ENCODE measurements at places on chromosomes 4 and X. TPM values are rescaled to one million over a fixed set of nuclear protein-coding genes. Genes with fewer than 3 reads are reported as not detected.

RBM46 gene
- total RNA-seq: not detected

DNA sequence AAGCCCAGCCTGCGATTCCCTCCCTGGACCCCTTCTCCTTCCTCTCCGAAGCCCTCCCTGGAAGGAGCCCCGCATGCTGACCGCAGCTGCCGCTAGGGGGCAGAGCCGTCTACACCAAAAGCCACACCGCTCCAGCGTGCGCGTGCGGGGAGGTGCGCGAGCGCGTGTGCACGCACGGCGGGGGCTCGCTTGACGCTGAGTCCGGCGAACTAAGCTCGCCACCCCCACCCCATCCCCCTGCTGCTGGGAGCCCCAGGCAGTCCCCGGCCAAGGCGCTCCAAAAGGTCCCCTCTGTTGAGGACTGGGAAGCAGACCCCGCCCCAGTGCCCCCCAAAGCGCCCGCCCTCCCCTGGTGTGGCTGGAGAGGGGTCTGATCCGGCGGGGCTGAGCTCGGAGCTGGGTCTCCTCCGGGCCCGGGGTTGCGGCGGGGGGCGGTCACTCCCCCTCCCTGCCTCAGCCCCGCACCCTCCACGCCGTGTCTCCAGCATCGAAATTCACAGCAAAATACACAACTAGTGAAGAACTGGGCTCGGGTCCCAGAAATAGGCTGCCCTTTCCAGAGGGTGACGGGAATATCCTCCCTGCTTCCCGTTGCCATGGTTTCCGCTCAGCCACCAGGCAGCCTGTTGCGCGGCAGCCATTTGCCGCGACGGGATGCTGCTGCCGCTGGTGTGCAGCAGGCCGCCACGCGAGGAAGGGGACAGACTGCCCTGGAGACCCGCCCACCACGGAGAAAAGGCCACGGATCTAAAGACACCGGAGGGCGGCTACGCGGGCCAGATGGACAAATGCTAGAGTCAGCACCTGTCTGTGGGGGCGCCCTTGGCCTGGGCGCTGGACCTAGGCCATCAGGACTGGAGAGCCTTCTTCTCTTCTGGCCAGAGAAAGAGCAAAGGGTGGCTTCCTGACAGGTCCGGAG, 11.2 kb upstream of the CCNQ start:
- DNase-seq: peak; percentile 22

DNA sequence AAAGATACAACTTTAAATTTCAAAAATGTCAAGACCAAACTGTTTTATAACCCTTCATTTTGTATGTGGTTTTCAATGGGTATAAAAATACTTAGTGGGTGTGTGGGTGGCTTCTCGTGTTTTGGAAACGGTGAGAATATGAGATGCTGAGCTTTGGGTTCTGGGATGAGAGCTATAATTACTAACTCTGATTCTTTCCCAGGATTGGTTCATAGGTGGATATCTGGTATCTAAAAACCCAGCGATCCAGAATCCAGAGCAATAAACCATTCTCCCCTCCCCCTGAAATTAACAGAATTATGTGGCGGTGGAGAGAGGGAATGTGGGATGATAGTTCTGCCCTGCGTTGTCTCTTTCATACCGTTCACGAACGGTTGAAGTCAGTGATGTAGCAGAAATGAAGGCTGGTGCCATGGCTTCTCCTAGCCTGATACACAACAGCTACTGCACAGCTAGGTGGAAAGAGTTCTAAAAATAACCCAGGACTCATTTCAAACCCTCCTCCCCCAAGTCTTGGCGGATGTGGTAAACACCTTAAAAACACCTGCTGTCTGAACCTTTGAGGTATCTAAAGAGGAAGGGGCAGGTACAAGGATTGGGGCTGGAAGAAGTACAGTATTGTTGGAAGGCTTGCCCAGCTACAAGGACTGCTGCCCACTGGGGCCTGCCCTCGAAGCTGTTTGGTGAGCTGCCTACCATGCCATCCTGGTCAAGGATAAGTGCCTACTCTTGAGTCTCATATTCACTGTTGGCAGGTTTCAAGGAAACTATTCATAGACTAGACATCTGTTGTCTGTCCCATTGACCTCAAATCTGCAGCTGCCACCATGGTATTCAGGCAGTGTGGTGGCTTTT, 44.5 kb downstream of the SEPTIN11 start:
- DNase-seq: no peak

P2RY10 gene
- total RNA-seq: not detected

TREX2 gene
- total RNA-seq: 0.73 TPM

ANOS1 gene
- 1.2 TPM for total RNA-seq

DNA sequence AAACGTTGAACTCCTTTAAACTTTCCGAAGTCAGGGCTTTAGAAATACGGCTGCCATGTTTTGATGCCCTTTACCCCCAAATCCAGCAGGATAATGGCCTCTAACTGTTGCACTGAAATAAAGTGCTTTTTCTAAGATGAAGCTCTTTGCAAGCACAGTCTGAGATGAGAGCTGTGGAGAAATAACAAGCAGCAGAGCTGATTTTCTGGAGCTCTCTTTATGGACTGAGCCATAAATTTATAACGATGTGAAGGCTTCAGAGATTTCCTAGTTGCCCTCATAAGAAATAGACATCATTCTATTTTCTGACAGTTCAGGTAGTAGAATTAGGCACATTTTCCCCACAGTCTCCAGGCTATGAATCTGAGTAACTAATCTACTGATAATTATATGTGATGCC, 567.3 kb downstream of the PDHA2 start:
- DNase-seq: no peak

ENAM gene
- total RNA-seq: not detected

DNA sequence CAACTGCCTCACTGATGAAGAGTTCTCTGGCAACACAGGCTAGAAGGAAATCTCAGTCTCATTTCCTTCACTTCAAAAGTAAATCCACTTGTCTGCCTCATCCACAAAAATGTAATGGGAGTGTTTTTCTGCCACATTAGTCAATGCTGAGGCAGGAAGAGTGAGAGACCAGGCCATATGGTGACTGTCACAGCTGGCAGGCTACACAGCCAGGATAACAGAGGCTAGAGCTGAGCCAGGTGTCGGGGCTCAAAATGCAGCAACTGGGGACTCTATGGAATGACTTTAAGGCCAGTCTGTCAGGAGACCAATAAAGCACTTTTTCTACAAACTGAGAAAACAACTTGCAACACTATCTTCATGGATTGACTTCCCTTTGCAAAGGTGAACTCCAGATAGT, 204.2 kb downstream of the GPC3 start:
- DNase-seq: no peak

DNA sequence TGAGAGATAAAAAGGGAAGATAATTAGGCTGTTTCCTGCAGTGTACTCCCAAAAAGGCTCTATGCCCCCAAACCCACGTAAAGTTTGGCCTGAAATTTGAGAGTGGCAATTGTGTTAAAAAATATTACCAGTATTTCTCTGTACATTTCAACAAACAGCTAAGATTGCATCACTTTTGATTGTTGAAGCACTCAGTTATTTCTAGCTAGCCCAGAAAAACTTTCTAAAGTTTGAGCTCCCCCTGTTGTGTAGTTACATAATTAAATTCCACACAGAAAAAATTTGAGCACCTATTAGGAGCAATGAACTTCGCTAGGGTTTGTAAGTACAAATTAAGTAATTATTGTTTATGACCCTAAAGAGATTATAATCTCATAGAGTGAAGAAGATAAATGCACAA, 109.4 kb downstream of the DLG3 start:
- no peak for DNase-seq

GRCh38 chr4:115873048-115873447, 759.6 kb upstream of the NDST4 start:
- no peak for DNase-seq

GRCh38 chr4:70704215-70704930, 16.0 kb downstream of the UTP3 start:
- peak; percentile 43 for DNase-seq

- DNase-seq: no peak
These were observed 265.9 kb downstream of the ADAMTS3 start for GRCh38 chr4:72302981-72303704.

DNA sequence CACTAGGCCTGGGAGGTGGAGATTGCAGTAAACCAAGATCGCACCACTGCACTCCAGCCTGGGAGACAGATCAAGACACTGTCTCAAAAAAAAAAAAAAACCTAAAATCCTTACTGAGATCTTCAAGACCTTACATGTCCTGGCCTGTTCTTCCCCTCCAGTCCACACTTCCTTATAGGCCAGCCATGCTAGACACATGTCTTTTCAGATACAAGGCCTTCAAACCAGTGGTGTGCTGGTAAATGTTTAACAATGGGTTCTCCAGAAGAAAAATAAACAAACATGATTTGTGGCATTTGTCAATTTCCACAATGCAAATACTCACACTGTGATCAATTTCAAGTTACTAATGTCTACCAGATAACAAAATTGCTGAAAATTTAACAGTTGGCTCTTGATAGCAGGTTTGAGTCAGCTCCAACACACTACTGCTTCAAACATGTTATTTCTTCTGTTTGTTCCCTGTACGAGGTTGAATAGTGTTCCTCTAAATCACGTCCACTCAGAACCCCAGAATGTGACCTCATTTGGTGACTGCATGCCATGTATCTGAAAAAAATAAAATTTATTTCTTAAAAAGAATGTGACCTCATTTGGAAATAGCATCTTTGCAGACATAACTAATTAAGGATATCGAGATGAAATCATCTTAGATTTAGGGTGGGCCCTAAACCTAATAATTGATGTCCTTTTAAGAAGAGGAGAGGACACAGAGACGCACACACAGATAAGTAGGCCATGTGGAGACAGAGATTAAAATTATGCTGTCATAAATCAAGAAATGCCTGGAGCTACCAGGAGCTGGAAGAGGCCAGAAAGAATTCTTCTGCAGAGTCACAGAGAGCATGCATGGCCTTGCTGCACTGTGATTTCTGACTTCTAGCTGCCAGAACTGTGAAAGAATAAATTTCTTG, 144.4 kb downstream of the ZNF674 start:
- no peak for DNase-seq

DNA sequence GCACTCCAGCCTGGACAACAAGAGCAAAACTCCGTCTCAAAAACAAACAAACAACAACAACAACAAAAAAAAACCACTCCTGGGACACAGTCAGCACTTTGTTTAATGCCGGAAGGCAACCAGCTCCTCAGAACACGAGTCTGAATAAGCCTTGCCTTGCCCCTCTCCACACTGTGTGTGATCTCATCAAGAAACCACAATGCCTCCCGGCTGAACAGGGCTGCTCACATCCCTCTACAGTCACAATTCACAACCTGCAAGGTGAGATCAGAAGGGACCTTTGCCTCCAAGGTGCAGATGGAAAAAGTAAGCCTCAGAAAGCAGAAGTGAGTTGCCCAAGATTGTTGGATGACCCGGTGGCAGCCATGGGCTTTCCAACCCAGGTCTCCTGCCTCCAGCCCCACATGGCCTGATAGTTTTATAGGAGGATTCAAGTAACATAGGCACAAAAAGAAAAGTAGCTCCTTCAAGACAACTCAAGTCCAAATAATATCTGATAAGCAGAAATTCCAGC, 80.8 kb downstream of the JAKMIP1 start:
- no peak for DNase-seq

RADX gene
- total RNA-seq: 0.07 TPM

DNA sequence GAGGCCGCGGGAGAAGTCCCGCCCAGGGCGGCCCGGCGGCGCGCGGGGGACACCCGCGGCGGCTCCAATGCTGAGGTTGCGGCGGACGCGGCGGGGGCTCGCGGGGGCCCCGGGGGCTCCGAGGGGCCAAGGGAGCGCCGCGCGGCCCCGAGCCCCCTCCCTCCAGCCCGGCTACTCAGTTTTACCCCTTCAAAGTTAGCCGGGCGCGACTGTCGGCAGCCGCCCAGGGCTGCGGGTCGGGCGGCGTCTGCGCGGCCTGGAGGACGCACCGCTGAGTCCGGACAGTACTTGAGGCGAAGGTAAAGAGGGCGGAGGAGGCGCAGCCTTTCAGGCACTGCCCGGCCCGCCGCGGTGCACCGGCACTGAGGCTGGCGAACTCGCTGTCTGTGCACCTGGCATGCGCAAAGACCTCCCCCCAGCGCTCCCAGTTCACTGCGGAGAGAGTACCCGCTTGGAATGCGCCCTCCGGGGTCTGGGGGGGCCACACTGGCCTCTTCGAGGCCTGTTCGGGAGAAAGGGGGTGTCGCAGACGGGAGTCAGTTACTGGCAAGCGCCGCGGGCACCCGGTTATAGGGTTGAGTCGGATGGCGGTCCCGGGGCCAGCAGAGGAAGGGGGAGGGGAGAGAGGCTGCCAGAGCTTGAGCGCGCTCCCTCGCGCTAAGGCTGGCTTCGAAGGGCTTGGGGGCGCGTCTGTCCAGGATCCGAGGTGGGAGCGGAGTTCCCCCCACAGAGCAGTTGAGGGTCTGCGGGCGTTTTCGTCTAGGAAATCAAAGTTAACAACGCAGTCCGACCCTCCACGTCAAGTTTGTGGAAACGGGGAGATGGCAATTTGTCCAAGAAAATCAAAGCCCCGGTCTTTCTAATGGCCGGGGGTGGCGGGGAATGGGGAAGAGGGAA, 1.1 kb downstream of the PCDH19 start:
- no peak for DNase-seq

- no peak for DNase-seq
These were observed 29.2 kb downstream of the AGA start for GRCh38 chr4:177413076-177413475.

GRCh38 chrX:48574270-48575266, at the start of gene RBM3:
Gene RBM3 (plus strand): TSS chrX:48574484. CDS start chrX:48575181, 697 bp downstream.
- peak; percentile 77 for DNase-seq

DNA sequence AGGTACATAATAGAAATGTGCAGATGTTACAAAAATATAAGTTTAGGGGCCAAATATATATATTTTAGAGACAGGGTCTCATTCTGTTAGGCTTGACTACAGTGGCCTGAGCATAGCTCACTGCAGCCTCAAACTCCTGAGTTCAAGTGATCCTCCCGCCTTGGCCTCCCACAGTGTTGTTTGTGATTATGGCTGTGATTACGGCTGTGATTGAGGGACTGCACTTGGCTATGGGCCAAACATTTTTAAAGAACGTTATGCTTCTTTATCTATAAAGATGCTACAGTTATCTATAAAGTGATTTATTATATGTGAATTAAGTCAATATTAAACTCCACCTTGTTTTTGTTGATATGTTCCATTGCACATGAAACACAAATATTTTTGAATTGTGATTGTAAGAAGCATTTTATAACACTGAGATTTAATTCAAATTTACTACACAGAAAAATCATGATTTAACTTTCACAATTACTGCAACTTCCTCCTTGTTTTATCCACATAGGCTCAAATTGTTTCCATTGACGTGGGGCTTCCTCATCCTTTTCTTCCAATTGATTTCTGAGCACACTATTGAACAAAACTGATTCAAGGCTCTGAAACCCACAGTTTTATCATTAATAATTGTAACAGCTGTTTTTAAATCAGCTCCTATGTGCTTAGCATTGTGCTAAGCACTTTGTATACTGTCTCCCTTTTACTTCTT, 68.4 kb upstream of the BMPR1B start:
- no peak for DNase-seq

- DNase-seq: no peak
These were observed 100.8 kb upstream of the EOLA2 start for GRCh38 chrX:150038986-150039599.

PRR32 gene
- not detected for total RNA-seq

All from pulmonary artery endothelial cell (primary cell).